Caudate nucleus (tissue), 63 donors: ENCODE measurements at places on chromosomes 12 and 14.

- DNase-seq = no peak
Measured at GRCh38 chr12:56288705-56289387, 11.3 kb downstream of the CS start.

- no peak for DNase-seq
Measured at GRCh38 chr14:57086271-57087162, 182.2 kb downstream of the EXOC5 start.

GRCh38 chr14:45610318-45610717 is 357.3 kb upstream of the MIS18BP1 start:
- no peak for DNase-seq

DNA sequence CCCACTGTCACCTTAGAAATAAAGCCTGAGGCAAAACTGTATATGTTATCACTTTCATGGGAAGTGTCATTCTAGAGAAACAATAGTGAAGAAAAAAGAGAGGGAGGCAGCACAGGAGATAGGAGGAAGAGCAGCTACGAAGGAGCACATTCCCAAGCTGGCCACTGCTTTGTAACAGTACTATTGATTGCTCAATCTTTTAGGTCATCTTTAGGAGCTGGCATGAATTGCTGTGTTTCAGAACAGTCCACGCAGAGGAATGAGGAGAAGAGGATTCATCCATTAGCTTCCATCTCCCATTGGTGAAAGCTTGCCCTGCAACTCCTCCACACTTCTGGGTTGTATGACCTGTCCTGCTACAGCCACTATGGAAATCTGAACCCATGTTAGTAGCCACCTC is 372.5 kb upstream of the DDHD1 start:
- no peak for DNase-seq

DNA sequence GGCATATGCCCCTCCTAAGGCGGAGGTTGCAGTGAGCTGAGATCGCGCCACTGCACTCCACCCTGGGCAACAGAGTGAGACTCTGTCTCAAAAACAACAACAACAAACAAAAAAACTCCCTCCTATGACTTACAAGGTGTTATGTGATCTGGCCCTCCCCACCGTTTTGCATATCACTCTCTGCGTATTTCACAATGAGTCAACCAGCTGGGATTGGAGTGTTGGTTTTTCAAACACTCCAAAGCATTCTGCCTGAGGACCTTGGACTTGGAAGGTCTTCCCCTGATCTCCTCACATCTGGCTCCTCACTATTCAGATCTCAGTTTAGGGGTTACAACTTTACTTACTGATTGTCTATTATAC is 14.0 kb downstream of the MANSC1 start:
- no peak for DNase-seq

- no peak for DNase-seq
Measured at GRCh38 chr12:104680491-104680890, 223.7 kb downstream of the CHST11 start.

DNA sequence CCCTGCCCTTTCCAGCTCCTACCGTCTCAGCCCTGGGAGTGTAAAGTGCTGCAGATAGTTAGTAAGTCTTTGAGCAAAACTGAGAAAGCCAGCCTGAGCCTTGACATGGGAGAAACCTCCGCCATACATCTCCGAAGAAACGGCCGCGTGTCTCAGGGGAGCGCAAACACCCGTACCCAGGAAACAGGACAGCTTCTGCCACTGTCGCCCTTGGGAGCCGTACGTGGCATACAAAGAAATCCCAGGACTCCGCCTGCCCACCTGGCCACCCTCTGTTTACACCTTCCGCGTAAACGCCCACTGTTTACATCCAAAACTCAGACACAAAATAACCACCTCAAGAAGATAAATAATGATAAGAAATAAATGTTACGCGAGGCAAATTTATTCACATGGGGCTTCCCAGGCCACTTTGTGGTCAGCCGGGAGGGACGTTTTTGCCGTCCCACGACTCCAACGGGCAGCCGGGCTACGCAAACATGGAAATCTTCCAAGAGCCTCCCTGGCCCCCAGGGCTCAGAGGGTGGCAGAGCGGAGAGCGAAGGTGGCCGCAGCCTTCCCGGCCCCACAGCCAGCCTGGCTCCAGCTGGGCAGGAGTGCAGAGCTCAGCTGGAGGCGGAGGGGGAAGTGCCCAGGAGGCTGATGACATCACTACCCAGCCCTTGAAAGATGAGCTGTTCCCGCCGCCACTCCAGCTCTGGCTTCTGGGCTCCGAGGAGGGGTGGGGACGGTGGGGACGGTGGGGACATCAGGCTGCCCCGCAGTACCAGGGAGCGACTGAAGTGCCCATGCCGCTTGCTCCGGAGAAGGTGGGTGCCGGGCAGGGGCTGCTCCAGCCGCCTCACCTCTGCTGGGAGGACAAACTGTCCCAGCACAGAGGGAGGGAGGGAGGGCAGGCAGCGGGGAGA is at the start of gene BDKRB2:
TSS of gene BDKRB2 (plus strand) at position 689 of the 908 bp plus-strand sequence. CDS start 32,269 bp downstream, outside the sequence.
- peak; percentile 69 for DNase-seq

GRCh38 chr12:100737168-100737567 is 57.4 kb upstream of the ANO4 start:
- no peak for DNase-seq

- DNase-seq = no peak
Measured at GRCh38 chr12:97756066-97756666, 293.6 kb downstream of the RMST start.
